ENCODE measurements at places on chromosomes 11 and 22. TPM values are rescaled to one million over a fixed set of nuclear protein-coding genes. Genes with fewer than 3 reads are reported as not detected.

The CSKMT gene
- 9.9 TPM for total RNA-seq

The C11orf65 gene
- total RNA-seq: 0.42 TPM

The H19 gene
- total RNA-seq: 1.2 TPM

The HPX gene
- total RNA-seq: 29.6 TPM

The ANGPTL5 gene
- not detected for total RNA-seq

Data from HepG2 (cell line).